ENCODE measurements at places on chromosomes 13 and 19. TPM values are rescaled to one million over a fixed set of nuclear protein-coding genes. Genes with fewer than 3 reads are reported as not detected.

DNA sequence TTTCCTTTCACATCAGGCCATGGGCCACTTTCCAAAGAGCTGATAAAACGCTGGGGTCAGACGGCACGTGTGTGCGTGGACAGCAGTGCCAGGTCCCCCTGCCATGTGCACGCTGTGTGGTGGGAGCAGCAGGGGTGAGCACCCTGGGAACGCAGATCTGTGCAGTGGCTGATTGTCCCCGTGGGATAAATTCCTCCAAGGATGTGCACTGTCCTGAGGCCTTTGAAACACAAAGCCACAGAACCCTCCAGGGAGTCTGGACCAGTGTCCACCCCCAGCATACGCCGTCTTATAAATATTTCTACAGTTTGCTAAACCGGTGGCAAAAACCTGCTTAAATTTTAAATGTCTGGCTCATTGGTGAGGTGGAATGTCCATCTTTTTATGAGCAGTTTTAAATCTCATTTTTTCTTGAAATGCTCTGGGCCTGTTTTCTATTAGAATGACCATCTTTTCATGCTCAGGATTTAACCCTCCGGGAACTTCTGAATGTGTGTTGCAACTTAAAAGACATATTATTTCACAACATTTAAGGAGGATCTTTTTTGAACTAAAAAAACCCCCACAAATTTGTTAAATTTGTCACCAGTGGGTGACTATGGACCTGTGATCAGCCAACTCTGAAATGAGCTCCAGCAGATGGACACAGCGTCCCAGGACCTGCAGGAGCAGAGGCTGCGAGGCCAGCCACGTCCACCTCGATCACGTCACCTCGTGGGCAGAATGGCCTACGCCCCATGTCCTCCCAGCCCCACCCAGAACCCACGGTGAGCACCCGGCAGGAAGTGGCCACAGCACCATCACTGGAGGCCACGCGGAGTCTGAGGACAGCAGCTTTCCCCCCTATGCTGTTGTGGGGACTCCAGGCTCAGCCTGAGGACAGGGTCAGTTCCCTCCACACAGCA is 68.6 kb downstream of the RASA3 start:
- DNase-seq, result peak; percentile 37

DNA sequence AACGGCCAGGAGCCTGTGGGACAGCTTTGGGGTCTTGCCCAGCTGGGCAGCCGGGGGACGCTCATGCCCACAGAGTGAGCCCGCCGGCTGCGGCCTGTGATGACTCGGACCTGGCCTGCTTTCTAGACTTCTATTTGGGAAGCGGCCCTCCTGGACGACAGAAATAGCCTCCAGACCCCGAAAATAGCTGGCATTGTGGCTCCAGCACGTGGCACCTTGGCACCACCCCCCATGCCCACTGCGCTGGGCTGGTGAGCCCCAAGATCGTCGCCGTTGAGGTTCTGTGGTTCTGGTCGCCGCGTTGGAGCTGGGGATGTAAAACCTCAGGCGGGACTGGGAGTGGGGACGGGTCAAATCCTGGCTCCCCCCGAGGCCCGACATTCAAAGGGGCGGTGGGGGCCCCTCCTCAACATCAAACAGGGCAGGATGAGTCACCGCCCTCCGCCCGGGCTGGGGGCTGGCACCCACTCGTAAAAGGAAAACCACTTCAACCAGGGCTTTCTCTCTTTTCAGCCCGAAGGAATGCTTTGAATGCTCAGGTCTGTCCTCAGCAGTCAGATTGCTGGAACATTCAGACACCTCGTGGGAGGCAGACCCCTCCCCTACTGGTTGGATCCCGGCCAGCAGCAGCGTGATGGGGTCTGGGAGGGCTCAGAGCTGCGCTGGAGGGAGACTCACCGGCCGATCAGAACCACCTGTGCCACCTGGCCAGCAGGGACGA is 42.1 kb downstream of the GADD45B start:
- DNase-seq, result no peak

DNA sequence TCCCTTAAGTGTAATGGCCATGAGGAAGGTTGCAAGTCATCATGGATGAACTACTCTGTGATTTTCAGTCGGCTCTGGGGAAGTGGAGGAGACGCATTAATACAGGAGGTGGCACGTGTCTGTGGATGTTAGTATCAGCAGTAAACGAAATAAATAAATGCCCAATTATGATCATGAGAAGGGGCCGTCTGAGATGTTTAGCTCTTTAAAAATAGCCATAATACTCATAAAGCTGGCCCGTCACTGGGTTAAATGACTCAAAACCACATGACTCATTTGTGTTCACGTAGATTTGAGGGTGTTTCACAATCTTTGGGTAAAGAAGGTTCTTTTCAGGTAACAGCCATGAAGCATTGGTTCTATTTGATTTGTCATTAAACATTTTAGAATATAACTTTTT is 620.6 kb downstream of the GPC6 start:
- DNase-seq, result peak; percentile 36

DNA sequence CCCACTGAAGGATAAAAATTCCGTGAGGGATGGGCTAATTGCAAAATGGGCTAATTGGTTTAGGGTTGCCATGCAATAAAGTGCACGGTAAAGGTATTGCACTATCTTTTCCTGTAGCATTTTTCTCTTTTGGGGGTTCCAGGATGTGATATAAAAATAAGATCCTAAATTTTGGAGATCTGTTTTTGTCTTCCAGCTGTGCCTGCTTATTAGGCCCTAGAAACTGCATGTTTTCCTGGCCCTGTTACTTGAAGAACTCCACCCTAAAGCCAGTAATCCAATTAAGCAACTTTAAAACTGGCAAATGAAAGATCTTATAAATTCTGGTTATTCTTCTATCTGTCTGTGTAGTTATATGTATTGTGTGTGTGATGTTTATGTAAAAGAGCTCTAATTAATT is 2489.6 kb downstream of the PCDH9 start:
- no peak for DNase-seq

ZNF526 gene
- total RNA-seq, result 4.3 TPM
